Natural killer cell treated with Interleukin-12 subunit alpha and Interleukin-12 subunit beta and Interleukin-15 and Interleukin-18, amount 100 ng/mL, for 72 hours (primary cell): ENCODE measurements at places on chromosomes 4 and X. TPM values are rescaled to one million over a fixed set of nuclear protein-coding genes. Genes with fewer than 3 reads are reported as not detected.

UGT2A1 gene
- total RNA-seq: not detected

FAM156B gene
- total RNA-seq: 36.1 TPM

HTRA3 gene
- not detected for total RNA-seq

DNA sequence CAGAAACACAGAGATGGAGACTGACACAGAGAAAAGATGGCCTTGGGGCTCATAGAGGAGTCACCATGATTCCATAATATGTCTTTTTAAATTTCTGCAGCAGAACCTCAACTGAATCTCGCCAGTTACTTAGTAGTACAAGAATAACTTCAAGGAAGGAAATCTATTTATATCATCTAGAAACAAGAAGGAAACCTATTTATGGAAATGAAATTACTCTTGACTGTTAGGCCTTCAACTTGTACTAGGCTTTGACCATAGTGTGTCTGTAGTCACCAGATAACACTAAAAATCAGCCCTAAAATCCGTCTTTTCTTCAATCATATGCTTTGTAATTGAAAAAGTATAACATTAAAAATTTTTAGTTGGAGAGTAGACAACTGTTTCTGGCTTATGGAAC lies 740.4 kb downstream of the TRIML1 start:
- DNase-seq: no peak
